ENCODE measurements at places on chromosomes 5 and 9.

DNA sequence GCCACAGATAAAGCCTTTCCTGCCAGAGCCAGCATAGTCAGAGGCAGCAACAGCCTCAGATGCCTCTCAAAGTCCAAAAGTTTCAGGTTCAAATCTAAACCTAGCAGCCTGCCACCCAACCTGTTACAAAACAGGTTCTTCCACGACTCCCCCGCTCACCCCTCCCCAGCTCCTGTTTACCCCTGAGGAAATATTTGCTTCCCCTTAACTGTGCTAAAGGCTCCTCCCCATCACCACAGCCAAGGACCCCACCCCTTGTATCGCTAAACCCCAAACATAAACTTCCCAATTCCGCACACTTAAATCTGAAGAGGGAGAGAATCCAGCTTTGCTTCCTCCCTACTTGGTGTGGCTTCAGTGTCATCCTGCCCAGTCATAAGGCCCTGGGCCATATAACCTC is 15.4 kb upstream of the VDAC1 start:
- H3K27me3 ChIP-seq = peaks cover 4% of the 10 kb centered on the region
- H3K4me1 ChIP-seq = no peaks in the 10 kb centered on the region
- no peak for DNase-seq
- H3K36me3 ChIP-seq = no peaks in the 10 kb centered on the region
- H3K27ac ChIP-seq = no peak overlapping the region

DNA sequence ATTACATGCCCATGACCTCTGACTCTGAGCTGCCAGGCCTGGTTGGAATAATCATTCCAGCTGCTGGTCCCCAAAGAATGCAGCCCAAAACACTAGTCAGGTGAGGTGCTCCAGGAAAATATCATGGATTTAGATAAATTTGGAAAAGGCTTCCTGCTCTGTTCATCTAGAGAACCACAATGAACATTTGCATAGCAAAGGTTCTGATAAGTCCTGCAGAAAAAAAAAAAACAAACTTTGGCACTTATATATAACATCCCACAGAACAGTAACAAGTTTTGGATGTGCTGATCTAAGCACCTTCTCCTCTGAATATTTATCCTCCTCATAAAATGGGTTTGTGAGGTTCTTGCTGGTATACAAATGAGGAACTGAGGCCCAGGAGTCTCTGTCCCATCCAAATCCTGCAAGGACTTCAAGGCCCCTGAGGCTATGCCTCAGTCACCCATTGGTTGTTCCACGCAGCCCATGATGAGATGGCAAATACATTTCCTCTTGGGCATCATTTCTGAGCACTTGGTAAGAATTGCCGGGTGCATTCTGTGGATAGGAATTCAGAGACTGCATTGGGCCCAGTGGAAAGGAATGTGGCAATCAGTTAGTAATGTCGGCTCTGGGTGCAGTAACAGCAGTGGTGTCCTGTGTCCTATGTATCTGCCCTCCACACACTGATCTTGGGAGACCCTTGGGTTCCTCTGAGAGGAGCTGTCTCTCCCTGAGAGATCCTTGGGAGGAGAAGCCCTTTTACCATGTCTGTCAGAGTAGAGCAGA is 73.4 kb upstream of the ASS1 start:
- H3K36me3 ChIP-seq = no peaks in the 10 kb centered on the region
- no peaks in the 10 kb centered on the region for H3K27me3 ChIP-seq
- no peak overlapping the region for H3K4me3 ChIP-seq
- no peak for DNase-seq

DNA sequence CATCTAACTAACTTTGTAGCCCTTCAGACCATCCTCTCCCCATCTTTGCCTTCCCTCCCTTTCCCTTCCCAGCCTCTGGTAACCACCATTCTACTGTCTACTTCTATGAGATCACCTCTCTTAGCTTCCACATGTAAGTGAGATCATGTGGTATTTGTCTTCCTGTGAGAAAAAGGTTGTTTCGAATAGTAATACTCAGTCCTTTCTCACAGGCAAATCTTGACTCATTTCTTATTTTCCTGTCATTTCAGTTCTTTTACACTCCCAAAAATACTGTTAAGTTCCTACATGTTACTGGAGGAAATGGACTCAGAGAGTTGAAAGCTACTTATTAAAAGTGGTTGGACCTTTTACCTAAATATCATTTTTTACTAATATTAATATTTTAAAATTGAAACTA is 82.1 kb downstream of the SLF1 start:
- no peak for DNase-seq
- H3K4me1 ChIP-seq = peaks cover 15% of the 10 kb centered on the region
- peak overlapping the region; percentile 61 for H3K27ac ChIP-seq
- no peaks in the 10 kb centered on the region for H3K27me3 ChIP-seq

- no peak overlapping the region for H3K27ac ChIP-seq
- H3K4me3 ChIP-seq = no peak overlapping the region
- H3K27me3 ChIP-seq = peaks cover 58% of the 10 kb centered on the region
- no peaks in the 10 kb centered on the region for H3K36me3 ChIP-seq
- peaks cover 4% of the 10 kb centered on the region for H3K4me1 ChIP-seq
Measured at GRCh38 chr5:135486131-135487036, 34.2 kb upstream of the TIFAB start.

GRCh38 chr5:10421896-10422691 is 19.6 kb upstream of the ROPN1L start:
- H3K27me3 ChIP-seq = no peaks in the 10 kb centered on the region
- H3K4me1 ChIP-seq = peaks cover 21% of the 10 kb centered on the region
- H3K36me3 ChIP-seq = peaks cover 63% of the 10 kb centered on the region
- peak overlapping the region; percentile 16 for H3K27ac ChIP-seq
- H3K4me3 ChIP-seq = no peak overlapping the region

DNA sequence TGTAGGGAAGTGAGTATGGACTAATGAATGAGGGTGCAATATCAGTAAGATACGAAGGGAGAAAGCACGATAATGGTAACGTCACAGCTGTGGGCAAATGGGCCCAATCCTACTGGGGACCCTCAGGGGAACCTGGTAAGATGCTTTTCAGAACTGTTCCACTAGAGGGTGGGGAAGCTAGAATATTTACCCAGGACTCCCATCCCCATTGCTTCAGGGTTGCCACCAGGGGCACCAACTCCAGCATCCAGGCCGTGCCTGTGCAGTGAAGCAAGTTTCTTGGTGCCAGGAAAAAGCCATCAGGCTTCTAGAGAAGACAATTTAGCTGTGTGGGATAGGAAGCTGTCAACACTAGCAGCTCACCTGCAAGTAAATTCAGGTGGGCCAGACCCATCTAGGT is 409.3 kb downstream of the AGTPBP1 start:
- H3K4me3 ChIP-seq = no peak overlapping the region
- H3K36me3 ChIP-seq = no peaks in the 10 kb centered on the region
- no peaks in the 10 kb centered on the region for H3K27me3 ChIP-seq
- H3K27ac ChIP-seq = no peak overlapping the region
- no peaks in the 10 kb centered on the region for H3K4me1 ChIP-seq

GRCh38 chr5:7667216-7667767 is 183.6 kb downstream of the CFAP90 start:
- no peaks in the 10 kb centered on the region for H3K4me1 ChIP-seq
- H3K27me3 ChIP-seq = no peaks in the 10 kb centered on the region
- DNase-seq = no peak
- no peak overlapping the region for H3K27ac ChIP-seq
- no peak overlapping the region for H3K4me3 ChIP-seq

Measured in activated T-helper 1 cell treated with anti-CD3 and anti-CD28 coated beads, Interleukin-12 subunit alpha, Interleukin-12 subunit beta, Interleukin-2, Interleukin-4 antibody, amounts not matched to agents 30 ng/mL and 10 ng/mL and 1 ng/mL, durations not matched to agents 14 hours and 24 hours and 36 hours (primary cell).